CD4-positive, CD25-positive, alpha-beta regulatory T cell (primary cell): ENCODE measurements at places on chromosomes 2 and 18. TPM values are rescaled to one million over a fixed set of nuclear protein-coding genes. Genes with fewer than 3 reads are reported as not detected.

Gene UGT1A6
- total RNA-seq: not detected

- no peak for DNase-seq
- H3K27ac ChIP-seq: no peak overlapping the region
- peaks cover 13% of the 10 kb centered on the region for H3K4me1 ChIP-seq
- peaks cover 29% of the 10 kb centered on the region for H3K27me3 ChIP-seq
Measured at GRCh38 chr2:169736902-169737301, 3.3 kb downstream of the KLHL23 start.

- H3K4me1 ChIP-seq: no peaks in the 10 kb centered on the region
- no peaks in the 10 kb centered on the region for H3K36me3 ChIP-seq
- H3K27ac ChIP-seq: no peak overlapping the region
- no peak overlapping the region for H3K4me3 ChIP-seq
- no peak for DNase-seq
Measured at GRCh38 chr18:78241535-78242253, 737.9 kb upstream of the SALL3 start.

GRCh38 chr2:77028032-77028600, 494.1 kb downstream of the LRRTM4 start:
- no peaks in the 10 kb centered on the region for H3K4me1 ChIP-seq
- H3K27me3 ChIP-seq: no peaks in the 10 kb centered on the region
- H3K4me3 ChIP-seq: no peak overlapping the region

DNA sequence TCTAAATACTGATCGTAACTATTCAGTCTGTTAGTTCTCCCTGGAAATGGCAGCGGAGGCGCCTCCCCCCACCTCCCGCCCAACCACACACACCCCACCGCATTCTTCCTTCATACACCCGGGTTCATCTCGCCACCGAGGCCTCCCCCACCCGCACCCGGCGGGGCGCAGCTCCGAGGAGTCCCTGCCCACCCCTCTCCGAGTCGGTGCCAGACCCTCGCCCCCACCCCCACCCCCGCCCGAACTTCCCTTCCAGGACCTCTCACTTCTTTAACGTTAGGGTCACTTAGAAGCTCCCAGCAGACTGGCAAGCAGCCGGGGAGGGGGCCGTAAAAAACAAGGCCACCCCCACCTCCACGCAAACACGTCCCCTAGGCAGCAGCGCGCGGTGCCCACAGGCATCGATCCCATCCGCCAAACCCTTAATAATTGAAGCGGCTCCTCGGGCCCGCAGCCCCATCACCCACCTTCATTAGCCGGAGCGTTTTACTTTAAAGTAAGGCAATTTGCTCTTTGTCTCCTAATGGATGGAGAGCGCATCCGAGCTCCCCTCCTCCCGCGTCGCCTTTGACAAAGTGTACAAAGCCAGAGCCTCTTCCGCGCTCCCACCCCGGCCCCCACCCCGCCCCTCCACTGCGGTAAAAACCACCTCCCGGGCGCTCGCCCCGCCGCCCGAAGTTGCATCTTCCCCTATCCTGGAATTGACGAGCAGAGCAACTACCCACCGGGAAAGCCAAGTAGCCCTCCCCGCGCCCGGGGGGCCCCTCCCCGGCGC, 624 bp downstream of the ZNF516 start:
- no peak overlapping the region for H3K27ac ChIP-seq
- H3K4me1 ChIP-seq: peaks cover 42% of the 10 kb centered on the region
- no peaks in the 10 kb centered on the region for H3K36me3 ChIP-seq

Gene GREB1L
- not detected for total RNA-seq

- no peaks in the 10 kb centered on the region for H3K27me3 ChIP-seq
- no peak overlapping the region for H3K27ac ChIP-seq
- H3K4me1 ChIP-seq: no peaks in the 10 kb centered on the region
- H3K4me3 ChIP-seq: no peak overlapping the region
- DNase-seq: no peak
Measured at GRCh38 chr2:54083445-54083844, 32.0 kb upstream of the ACYP2 start.

Gene ALPP
- not detected for total RNA-seq

Gene STPG4
- 0.32 TPM for total RNA-seq

DNA sequence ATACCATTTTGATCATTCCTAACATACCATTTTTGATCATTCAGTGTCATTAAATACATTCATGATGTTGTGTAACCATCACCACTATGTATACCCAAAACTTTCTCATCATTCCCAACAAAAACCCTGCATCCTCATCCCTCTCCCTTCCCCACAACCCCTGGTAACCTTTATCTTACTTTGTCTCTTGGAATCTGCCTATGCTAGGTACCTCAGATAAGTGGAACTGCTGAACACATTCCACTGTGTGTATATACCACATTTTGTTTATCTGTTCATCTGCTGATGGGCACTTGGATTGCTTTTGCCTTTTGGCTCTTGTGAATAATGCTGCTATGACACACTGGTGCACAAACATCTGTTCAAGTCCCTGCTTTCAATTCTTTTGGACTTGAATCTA, 83.8 kb upstream of the TFCP2L1 start:
- H3K4me1 ChIP-seq: no peaks in the 10 kb centered on the region
- no peak for DNase-seq
- H3K4me3 ChIP-seq: no peak overlapping the region

DNA sequence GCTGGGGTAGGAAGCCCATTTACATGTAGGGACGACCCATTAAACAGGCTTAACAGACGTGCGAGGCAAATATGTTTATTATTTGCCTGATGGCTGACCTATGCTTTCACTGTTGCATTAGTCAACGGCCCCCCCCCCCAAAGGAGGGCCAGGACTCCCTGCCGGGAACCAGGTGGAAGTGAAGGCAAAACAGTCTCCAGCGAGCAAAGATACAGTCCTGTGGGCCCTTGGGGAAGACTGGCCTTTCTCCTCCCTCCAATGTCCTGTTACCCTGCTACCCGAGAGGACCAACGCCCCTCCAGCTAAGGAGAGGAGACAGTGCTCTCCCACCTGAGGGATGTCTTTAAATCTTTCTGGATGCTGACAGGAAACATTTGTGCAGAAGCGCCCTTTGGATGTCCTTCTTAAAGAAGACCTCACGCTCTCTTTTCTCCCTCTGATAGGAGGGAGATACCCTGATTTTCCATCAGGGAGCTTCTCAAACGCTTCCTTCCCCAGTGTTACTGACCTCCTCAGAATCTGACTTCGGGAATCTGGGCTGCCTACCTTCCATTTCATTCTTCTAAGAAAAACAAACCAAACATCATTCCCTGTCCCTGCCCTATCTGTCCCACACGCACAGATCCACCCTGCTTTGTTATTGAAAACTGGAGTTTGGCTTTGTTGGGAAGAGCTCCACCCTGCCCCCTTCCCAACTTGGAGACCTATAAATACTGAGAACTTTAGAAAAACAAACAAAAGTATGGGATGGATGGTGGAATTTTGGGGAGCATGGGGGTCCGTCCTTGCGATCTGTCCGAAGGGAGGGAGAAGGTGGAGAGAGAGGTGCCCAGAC, 135.9 kb upstream of the SIX3 start:
- H3K36me3 ChIP-seq: no peaks in the 10 kb centered on the region
- no peak for DNase-seq
- H3K4me1 ChIP-seq: peaks cover 15% of the 10 kb centered on the region
- peaks cover 47% of the 10 kb centered on the region for H3K27me3 ChIP-seq
- no peak overlapping the region for H3K4me3 ChIP-seq

Gene MYL12B
- 168 TPM for total RNA-seq

Gene SAG
- 1.7 TPM for total RNA-seq

Gene PARD6G
- total RNA-seq: 0.20 TPM

DNA sequence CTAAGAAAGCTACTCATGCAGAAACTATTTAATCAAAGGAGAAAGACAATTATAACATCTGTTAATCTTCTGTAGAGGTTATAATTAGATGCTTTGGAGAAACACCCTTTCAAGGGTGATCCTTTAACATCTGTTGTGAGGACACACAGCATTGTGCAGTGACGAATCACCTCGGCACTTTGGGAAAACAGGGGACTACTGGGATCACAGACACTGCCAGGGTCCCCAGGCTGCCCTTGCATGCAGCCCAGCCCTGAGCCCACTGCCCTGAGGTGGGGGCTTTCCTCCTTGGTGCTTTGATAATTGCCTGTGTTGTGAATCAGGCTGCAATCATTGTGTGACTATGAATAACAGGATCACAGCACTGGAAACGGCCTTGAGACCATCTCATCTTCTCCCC, 10.6 kb downstream of the NCKAP5 start:
- H3K27me3 ChIP-seq: no peaks in the 10 kb centered on the region
- no peaks in the 10 kb centered on the region for H3K36me3 ChIP-seq
- no peak overlapping the region for H3K4me3 ChIP-seq
- DNase-seq: no peak
- H3K27ac ChIP-seq: no peak overlapping the region
- no peaks in the 10 kb centered on the region for H3K4me1 ChIP-seq

DNA sequence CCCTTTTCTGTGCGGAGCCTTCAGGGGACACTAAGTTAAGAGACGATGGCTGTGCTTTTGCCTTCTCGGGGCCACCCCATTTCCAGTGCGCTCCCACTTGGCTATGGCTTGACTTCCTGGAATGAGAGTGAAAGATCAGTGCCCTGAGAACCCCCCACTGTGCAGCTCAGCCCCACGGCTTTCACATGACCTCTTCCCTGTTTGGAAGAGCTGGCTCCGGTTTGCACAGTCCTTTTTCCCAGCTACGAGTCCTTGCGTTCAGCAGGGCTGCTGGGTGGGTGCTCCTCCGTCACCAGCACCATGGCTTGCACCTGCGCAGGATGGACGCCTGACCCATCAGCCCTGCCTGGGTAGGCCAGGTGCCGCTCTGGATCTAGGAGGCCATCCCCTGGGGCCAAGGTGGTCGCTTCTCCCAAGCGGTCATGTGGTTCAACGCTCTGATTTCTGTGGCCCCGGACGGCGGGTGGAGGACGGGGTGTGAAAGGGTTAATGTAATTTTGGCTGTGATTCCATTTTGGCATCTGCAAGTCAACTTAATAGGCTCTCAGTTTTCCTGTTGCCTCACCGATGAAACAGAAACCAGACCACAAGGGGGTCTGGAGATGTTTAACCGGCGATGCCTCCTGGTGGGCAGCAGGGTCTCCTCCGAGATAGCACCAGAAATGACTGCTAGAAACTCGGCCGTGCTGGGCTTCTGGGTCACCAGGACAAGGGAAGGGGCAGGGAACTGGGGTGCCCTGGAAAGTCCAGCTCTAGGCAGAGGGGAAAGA, 113.1 kb upstream of the HAAO start:
- H3K36me3 ChIP-seq: no peaks in the 10 kb centered on the region
- DNase-seq: no peak
- no peak overlapping the region for H3K4me3 ChIP-seq
- peaks cover 6% of the 10 kb centered on the region for H3K27me3 ChIP-seq
- no peak overlapping the region for H3K27ac ChIP-seq

GRCh38 chr2:165420231-165420630, 49.3 kb upstream of the CSRNP3 start:
- H3K4me1 ChIP-seq: no peaks in the 10 kb centered on the region
- H3K36me3 ChIP-seq: no peaks in the 10 kb centered on the region
- H3K4me3 ChIP-seq: no peak overlapping the region
- DNase-seq: no peak
- H3K27me3 ChIP-seq: no peaks in the 10 kb centered on the region

DNA sequence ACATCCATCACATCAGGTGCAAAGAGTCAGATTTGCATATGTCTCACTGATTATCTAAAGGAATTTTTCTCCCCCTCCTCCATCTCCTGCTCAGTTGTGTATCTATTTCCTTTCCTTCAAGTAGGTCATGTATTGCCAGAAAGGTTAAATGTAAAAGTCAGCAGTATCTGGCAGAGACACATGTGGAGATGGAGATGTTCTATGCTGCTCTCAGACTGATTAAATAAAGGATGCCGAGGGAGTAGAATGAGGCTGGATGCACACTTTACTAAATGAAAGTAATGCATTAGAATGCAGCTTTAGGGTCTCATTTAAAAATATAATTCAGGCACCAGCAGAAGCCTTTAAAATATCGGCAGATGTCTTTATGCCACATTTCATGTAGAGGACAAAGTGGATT, 555.3 kb downstream of the RNF144A start:
- H3K27ac ChIP-seq: no peak overlapping the region
- H3K4me3 ChIP-seq: no peak overlapping the region
- H3K27me3 ChIP-seq: no peaks in the 10 kb centered on the region
- no peak for DNase-seq
- H3K4me1 ChIP-seq: no peaks in the 10 kb centered on the region

DNA sequence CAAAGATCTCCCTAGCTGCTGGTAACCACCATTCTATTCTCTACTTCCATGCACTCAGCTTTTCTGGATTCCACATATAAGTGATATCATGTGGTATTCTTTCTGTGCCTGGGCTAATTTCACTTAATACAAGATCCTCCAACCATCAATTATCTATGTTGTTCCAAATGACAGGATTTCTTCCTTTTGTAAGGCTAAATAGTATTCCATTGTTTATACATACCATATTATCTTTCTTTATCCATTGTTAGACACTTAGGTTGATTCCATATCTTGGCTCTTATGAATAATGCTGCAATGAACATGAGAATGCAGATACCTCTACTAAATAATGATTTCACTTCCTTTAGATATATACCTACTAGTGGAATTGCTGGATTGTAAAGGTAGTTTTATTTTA, 66.2 kb downstream of the ROCK2 start:
- DNase-seq: no peak
- H3K36me3 ChIP-seq: peaks cover 15% of the 10 kb centered on the region
- H3K27ac ChIP-seq: no peak overlapping the region

DNA sequence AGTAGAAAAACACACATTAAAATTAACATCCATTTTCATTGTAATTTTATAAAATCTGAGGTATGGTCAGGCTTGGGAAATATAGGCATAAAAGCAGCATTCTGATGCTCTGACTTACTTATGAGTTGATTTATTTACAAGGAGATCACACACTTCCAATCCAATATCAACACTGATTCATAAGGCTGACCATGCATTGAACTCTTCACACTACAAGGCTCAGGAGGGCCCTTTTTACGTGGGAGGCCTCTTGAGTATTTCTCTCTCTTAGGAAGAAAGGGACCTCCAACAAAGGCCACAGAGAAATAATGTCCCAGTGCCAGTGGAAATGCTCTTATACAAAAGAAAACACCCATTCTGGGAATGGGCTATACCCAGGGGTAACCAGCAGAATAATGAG, 222.8 kb downstream of the NAPG start:
- H3K27me3 ChIP-seq: no peaks in the 10 kb centered on the region
- no peaks in the 10 kb centered on the region for H3K36me3 ChIP-seq
- DNase-seq: no peak

DNA sequence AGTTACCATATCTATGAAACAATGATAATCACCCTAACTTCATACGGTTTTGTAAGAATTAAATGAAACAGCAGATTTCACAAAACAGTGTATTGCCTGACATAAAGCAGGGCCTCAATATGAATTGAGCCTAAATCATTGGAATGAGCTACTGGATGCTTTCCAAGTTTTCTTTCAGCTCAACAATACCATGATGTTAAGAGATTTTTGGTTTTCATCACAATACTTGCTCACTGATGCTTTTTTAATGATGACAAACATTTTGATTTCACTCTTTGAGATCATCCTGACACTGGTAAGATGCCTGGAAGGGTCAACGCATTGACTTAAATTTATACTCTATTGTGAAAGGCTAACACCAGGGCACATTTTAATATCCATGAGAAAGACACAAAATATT, 377.5 kb downstream of the ZNF521 start:
- H3K36me3 ChIP-seq: no peaks in the 10 kb centered on the region
- H3K4me1 ChIP-seq: no peaks in the 10 kb centered on the region
- no peaks in the 10 kb centered on the region for H3K27me3 ChIP-seq

GRCh38 chr2:72932045-72932740, 14.9 kb downstream of the EMX1 start:
- no peak for DNase-seq
- H3K27me3 ChIP-seq: peaks cover 18% of the 10 kb centered on the region
- H3K36me3 ChIP-seq: no peaks in the 10 kb centered on the region
- H3K4me3 ChIP-seq: no peak overlapping the region
- H3K4me1 ChIP-seq: no peaks in the 10 kb centered on the region
